Esophagus muscularis mucosa (tissue), 4 donors: ENCODE measurements at places on chromosomes 3 and 15. TPM values are rescaled to one million over a fixed set of nuclear protein-coding genes. Genes with fewer than 3 reads are reported as not detected.

DNA sequence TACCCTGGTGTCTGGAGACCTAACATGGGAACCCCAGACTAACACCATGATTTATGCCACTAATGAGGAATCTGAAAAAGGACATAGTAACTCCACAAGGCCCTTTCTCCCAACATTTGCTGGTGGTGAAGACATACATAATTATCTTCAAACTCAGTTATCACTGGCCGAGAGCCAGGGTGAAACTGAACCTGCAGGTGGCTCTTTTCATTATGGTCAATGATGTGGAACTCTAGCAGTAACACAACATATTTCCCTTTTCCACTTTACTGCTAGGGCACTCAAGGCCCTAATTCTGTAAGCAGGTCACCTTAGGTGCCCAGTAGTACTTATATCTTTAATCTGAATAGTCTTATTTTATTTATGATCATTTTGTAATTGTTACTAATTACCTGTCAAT lies 326.4 kb upstream of the SATB1 start:
- H3K4me1 ChIP-seq: no peaks in the 10 kb centered on the region
- H3K4me3 ChIP-seq: no peak overlapping the region
- no peak overlapping the region for H3K27ac ChIP-seq
- DNase-seq: no peak
- no peaks in the 10 kb centered on the region for H3K27me3 ChIP-seq
- H3K36me3 ChIP-seq: no peaks in the 10 kb centered on the region

Gene ANKRD34C
- total RNA-seq: not detected

Gene ITGA11
- 15.8 TPM for total RNA-seq

GRCh38 chr15:95511671-95512070 lies 818.8 kb upstream of the NR2F2 start:
- no peak for DNase-seq
- H3K27ac ChIP-seq: no peak overlapping the region
- no peak overlapping the region for H3K4me3 ChIP-seq
- no peaks in the 10 kb centered on the region for H3K4me1 ChIP-seq
- H3K27me3 ChIP-seq: no peaks in the 10 kb centered on the region

- no peaks in the 10 kb centered on the region for H3K36me3 ChIP-seq
- DNase-seq: no peak
- H3K4me1 ChIP-seq: peaks cover 12% of the 10 kb centered on the region
- no peak overlapping the region for H3K27ac ChIP-seq
Observed at GRCh38 chr3:23455775-23456174, 252.6 kb downstream of the UBE2E2 start.

Gene GABRR3
- not detected for total RNA-seq

Gene SGO1
- not detected for total RNA-seq

DNA sequence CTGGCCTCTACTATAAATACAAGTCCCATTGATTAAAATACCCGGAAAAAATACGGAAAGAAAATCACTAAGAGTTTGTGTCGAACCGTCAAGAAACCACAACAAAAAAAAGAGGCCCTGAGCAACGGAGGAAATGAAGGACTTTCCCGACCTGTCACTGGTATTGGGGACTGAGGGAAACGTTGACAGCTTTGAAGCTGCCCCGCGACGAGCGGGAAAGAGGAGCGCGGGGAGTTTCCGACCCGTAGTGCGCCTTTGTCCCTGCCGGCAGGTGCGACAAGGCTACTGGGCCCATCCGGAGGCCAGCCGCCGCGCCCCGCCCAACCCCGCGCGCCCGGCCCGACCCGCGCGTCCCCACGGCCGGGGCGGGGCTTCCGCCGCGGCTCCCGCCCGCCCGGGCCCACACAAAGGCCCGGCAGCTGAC lies 416 bp downstream of the PBRM1 start:
- H3K27ac ChIP-seq: peak overlapping the region; percentile 98
- H3K4me1 ChIP-seq: peaks cover 47% of the 10 kb centered on the region
- peak overlapping the region; percentile 81 for H3K4me3 ChIP-seq

Gene IRAK2
- total RNA-seq: 3.0 TPM

DNA sequence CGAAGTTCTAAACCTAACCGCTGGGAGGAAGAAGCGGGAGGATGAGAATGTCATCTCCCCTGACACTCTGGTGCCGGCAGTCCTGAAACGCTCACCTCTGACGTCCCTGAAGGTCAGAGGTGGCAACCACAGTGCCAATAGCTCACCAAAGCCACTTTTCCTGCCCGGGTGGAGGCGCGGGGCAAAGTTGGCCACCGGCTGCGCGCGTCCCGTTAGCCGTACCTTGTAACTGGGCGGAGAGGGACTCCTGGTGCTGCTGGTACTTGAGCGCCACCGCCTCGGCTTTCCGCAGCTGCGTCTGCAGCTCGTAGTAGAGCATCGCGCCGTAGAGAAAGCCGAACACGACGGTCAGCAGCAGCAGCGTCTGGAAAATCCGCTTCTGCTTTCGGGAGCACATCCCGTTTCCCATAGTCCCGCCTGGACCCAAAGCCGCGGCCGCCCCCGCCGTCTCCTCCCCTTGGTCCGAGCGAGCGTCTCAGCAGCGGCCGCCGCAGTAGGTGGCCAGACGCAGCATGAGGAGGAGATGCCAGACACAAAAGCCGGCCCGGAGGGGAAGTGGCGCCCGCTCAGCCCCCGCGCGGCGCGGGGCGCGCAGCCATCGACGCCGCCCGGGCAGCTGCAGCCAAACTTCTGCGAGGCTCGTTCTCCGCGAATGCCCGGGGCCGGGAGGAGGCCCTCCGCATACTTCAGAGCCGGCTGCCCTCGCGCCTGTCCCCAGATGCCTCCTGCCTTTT lies 680 bp downstream of the GOLIM4 start:
- no peaks in the 10 kb centered on the region for H3K27me3 ChIP-seq
- peak overlapping the region; percentile 93 for H3K4me3 ChIP-seq
- H3K4me1 ChIP-seq: peaks cover 41% of the 10 kb centered on the region
- H3K27ac ChIP-seq: peak overlapping the region; percentile 98

DNA sequence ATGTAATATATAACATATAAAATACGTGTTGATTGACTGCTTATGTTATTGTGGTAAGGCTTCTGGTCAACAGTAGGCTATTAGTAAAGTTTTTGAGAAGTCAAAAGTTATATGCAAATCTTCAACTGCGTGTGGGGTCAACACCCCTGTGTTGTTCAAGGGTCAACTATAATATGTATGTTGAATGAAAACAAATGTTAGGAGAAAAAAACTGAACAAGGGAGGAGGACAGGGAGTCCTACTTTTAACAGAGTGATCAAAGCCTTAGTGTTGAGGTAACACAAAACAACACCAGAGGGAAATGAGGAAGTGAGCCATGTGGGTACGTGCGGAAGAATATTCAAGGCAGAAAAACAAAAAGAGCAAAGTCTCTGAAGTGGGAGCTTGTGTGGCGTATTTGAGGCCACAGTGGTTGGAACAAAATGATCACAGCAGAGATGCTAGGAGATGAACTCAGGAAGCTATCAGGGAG lies 62.5 kb downstream of the SFMBT1 start:
- no peaks in the 10 kb centered on the region for H3K4me1 ChIP-seq
- no peak overlapping the region for H3K4me3 ChIP-seq
- no peak for DNase-seq
- no peaks in the 10 kb centered on the region for H3K36me3 ChIP-seq

GRCh38 chr3:63654931-63655330 lies 2.5 kb downstream of the SNTN start:
- no peak overlapping the region for H3K27ac ChIP-seq
- no peaks in the 10 kb centered on the region for H3K36me3 ChIP-seq
- H3K27me3 ChIP-seq: no peaks in the 10 kb centered on the region
- no peaks in the 10 kb centered on the region for H3K4me1 ChIP-seq
- H3K4me3 ChIP-seq: no peak overlapping the region
- DNase-seq: no peak

Gene KBTBD13
- not detected for total RNA-seq

Gene WNT7A
- not detected for total RNA-seq

DNA sequence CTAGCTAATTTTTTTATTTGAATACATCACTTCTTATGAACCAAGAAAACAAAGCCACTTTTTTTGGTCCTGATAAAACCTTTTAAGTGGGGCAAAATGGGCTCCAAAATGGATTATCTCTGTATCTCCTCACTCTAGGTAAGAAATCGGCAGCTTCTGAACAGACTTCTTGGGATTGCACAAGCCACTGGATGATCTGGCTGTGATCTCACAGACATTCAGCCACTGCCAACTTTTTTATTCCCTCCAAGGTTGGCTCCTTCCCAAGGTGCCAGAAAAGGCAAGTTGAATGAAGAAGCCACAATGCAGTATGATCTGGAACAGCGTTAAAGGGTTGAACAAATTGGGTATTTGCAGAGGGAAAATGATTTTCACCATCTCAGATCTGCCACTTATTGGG lies 73.2 kb downstream of the PRICKLE2 start:
- H3K27ac ChIP-seq: peak overlapping the region; percentile 85
- H3K27me3 ChIP-seq: no peaks in the 10 kb centered on the region
- peaks cover 30% of the 10 kb centered on the region for H3K36me3 ChIP-seq
- peaks cover 25% of the 10 kb centered on the region for H3K4me1 ChIP-seq
- DNase-seq: no peak
- H3K4me3 ChIP-seq: no peak overlapping the region

GRCh38 chr3:3305084-3305483 lies 125.6 kb upstream of the CRBN start:
- no peak for DNase-seq
- no peaks in the 10 kb centered on the region for H3K36me3 ChIP-seq
- H3K4me3 ChIP-seq: no peak overlapping the region
- no peak overlapping the region for H3K27ac ChIP-seq
- no peaks in the 10 kb centered on the region for H3K27me3 ChIP-seq

- peak; percentile 55 for DNase-seq
- no peaks in the 10 kb centered on the region for H3K27me3 ChIP-seq
- peak overlapping the region; percentile 48 for H3K27ac ChIP-seq
- H3K36me3 ChIP-seq: no peaks in the 10 kb centered on the region
- H3K4me3 ChIP-seq: no peak overlapping the region
Observed at GRCh38 chr3:159872374-159873109, 116.1 kb upstream of the IL12A start.

Gene HYAL1
- 8.9 TPM for total RNA-seq

GRCh38 chr3:8652324-8652987 lies 7.9 kb upstream of the SSUH2 start:
- H3K4me1 ChIP-seq: peaks cover 8% of the 10 kb centered on the region
- no peaks in the 10 kb centered on the region for H3K27me3 ChIP-seq
- no peak overlapping the region for H3K27ac ChIP-seq
- no peak for DNase-seq

GRCh38 chr15:28096670-28097431 lies 2.3 kb downstream of the OCA2 start:
- no peak for DNase-seq
- peaks cover 51% of the 10 kb centered on the region for H3K4me1 ChIP-seq
- no peaks in the 10 kb centered on the region for H3K36me3 ChIP-seq
- peak overlapping the region; percentile 54 for H3K27ac ChIP-seq

GRCh38 chr3:36954452-36955134 lies 9.7 kb upstream of the TRANK1 start:
- no peaks in the 10 kb centered on the region for H3K36me3 ChIP-seq
- H3K4me3 ChIP-seq: no peak overlapping the region
- no peak for DNase-seq
- H3K27ac ChIP-seq: no peak overlapping the region

DNA sequence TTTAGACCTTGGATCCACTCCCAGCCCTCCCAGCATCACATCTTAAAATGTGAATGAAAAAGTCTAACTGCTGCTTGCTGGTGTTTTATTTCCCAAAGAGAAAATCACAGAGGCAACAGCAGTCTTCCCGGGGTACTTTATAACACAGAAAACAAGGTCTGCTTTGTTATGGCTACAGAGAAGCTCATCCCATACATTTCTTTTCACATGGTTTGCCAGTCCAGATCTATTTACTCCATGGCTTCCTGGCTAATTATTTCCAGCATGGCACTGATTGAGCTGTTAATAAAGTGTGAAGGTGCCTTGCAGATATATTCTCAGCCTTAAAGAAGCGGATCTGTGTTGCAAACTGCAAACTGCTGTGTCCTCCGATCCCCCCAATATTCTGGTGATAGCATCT lies 466.1 kb upstream of the CFAP20DC start:
- no peak for DNase-seq
- H3K4me1 ChIP-seq: no peaks in the 10 kb centered on the region
- H3K27me3 ChIP-seq: no peaks in the 10 kb centered on the region
- H3K4me3 ChIP-seq: no peak overlapping the region

- H3K27ac ChIP-seq: no peak overlapping the region
- no peak overlapping the region for H3K4me3 ChIP-seq
- no peaks in the 10 kb centered on the region for H3K27me3 ChIP-seq
- no peaks in the 10 kb centered on the region for H3K4me1 ChIP-seq
- no peak for DNase-seq
- peaks cover 20% of the 10 kb centered on the region for H3K36me3 ChIP-seq
Observed at GRCh38 chr3:142348460-142348859, 99.4 kb downstream of the XRN1 start.

DNA sequence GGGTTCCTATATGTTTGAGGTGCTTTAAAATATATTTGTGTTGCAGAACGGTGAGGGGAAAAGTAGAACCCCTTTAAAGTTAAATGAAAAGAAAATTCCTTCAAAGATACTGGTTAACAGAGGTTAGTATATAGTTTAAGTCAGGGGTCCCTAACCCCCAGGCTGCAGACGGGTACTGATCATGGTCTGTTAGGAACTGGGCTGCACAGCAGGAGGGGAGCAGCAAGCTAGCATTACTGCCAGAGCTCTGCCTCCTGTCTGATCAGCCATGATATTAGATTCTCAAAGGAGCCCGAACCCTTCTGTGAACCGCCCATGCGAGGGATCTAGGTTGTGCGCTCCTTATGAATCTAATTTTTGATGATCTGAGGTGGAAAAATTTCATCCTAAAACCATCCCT lies 37.5 kb upstream of the RFX7 start:
- no peaks in the 10 kb centered on the region for H3K4me1 ChIP-seq
- H3K27ac ChIP-seq: no peak overlapping the region
- DNase-seq: no peak
- no peaks in the 10 kb centered on the region for H3K36me3 ChIP-seq
- no peak overlapping the region for H3K4me3 ChIP-seq

DNA sequence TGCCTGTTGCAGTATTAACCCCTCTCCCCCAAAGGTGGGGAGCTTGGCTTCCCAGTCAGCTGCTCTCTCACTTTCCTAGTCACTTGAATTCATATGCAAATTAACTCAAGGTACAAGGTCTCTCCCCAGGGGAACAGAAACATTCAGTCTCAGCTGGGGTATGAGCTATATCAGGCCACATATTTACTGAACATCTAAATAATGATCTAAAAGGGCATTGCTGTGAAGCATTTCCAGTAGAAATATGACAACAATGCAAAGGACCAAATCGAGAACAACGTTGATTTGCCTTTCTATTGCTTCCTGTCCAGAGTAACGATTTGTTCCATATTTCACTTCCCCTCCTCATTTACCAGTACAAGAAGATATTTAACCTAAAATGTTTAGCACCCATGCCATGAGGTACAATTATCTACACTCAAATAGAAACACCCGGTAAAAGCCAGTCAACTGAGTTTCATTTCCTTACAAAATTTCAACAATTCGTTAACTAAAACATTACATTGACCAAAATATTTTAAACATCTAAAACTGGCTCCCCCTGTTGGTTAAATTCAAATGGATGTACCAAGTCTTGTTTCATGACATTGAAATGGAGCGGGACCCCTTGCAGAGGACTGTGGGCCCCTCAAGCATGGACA lies 36.5 kb upstream of the KLHL6 start:
- no peaks in the 10 kb centered on the region for H3K27me3 ChIP-seq
- H3K27ac ChIP-seq: no peak overlapping the region
- H3K36me3 ChIP-seq: no peaks in the 10 kb centered on the region
- no peak for DNase-seq

GRCh38 chr15:43487271-43487895 lies 5.6 kb downstream of the TP53BP1 start:
- H3K4me3 ChIP-seq: no peak overlapping the region
- no peaks in the 10 kb centered on the region for H3K27me3 ChIP-seq
- no peak overlapping the region for H3K27ac ChIP-seq
- H3K4me1 ChIP-seq: peaks cover 24% of the 10 kb centered on the region
- H3K36me3 ChIP-seq: peaks cover 55% of the 10 kb centered on the region
- DNase-seq: no peak
